ENCODE measurements at places on chromosomes 12 and 14. TPM values are rescaled to one million over a fixed set of nuclear protein-coding genes. Genes with fewer than 3 reads are reported as not detected.

Gene TTC6
- total RNA-seq, result 5.2 TPM

Gene CLEC9A
- total RNA-seq, result 0.82 TPM

Gene SOCS2
- 30.1 TPM for total RNA-seq

Gene ADAM21
- not detected for total RNA-seq

Gene CHGA
- 0.72 TPM for total RNA-seq

Gene GAPDH
- 6,380 TPM for total RNA-seq

Gene REC8
- 8.6 TPM for total RNA-seq

Gene TMTC2
- 26.6 TPM for total RNA-seq

Gene MMP14
- 131 TPM for total RNA-seq

Gene HOXC12
- not detected for total RNA-seq

Gene KLHDC1
- 10.9 TPM for total RNA-seq

Gene PLCZ1
- not detected for total RNA-seq

Gene FITM1
- 132 TPM for total RNA-seq

Gene USP44
- 0.31 TPM for total RNA-seq

Gene ASCL1
- not detected for total RNA-seq

Gene SYT10
- total RNA-seq, result 0.10 TPM

Gene TC2N
- 30.9 TPM for total RNA-seq

Gene FOXJ2
- total RNA-seq, result 14.7 TPM

Gene ANKRD33
- total RNA-seq, result not detected

Gene ACSM4
- not detected for total RNA-seq

Gene TMCC3
- total RNA-seq, result 20.7 TPM
